Activated CD8-positive, alpha-beta T cell treated with anti-CD3 and anti-CD28 coated beads for 36 hours (primary cell): ENCODE measurements at places on chromosomes 11 and 22.
A peak's percentile ranks its signal among the peaks of the same experiment; 100 is the strongest.

DNA sequence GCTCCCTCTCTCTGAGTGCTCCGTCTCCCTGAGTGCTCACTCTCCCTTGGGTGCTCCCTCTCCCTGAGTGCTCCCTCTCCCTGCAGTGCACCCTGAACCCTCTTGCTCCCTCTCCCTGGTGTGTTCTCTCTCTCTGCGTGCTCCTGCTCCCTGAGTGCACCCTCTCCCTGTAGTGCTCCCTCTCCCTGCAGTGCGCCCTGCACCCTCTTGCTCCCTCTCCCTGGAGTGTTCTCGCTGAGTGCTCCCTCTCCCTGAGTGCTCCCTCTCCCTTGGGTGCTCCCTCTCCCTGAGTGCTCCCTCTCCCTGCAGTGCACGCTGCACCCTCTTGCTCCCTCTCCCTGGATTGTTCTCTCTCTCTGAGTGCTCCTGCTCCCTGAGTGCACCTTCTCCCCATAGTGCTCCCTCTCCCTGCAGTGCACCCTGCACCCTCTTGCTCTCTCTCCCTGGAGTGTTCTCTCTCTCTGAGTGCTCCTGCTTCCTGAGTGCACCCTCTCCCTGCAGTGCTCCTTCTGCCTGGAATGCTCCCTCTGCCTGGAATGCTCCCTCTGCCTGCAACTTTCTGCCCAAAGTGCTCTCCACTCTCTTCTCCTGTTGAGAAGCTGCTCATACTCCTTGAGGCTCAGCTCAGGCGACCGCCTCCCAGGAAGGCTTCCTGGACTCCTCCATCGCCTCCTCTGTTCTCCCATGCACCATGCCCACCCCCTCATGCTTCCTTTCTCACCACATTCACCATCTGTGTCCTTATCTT is 48.4 kb upstream of the WNT7B start:
- no peak for DNase-seq

DNA sequence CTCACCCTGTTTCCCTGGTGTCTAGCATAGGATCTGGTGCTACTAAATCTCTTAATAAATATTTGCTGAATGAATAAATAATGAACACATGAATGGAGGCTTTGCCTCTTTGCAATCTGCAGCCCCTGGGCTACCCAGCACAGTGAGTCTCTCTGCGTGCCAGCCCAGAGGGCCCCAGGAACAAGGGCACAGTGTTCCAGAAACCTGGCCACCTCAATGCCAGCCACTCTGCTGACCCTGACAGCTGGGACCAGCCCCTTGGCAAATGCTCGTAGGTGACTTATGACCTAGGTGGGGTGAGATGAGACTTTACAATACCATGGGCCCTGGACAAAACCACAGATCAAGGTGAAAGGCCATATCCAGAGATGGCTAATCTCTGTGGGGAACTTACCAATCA is 31.6 kb downstream of the UQCR10 start:
- no peak for DNase-seq

GRCh38 chr11:6362185-6362872 is 27.9 kb upstream of the SMPD1 start:
- no peak for DNase-seq

DNA sequence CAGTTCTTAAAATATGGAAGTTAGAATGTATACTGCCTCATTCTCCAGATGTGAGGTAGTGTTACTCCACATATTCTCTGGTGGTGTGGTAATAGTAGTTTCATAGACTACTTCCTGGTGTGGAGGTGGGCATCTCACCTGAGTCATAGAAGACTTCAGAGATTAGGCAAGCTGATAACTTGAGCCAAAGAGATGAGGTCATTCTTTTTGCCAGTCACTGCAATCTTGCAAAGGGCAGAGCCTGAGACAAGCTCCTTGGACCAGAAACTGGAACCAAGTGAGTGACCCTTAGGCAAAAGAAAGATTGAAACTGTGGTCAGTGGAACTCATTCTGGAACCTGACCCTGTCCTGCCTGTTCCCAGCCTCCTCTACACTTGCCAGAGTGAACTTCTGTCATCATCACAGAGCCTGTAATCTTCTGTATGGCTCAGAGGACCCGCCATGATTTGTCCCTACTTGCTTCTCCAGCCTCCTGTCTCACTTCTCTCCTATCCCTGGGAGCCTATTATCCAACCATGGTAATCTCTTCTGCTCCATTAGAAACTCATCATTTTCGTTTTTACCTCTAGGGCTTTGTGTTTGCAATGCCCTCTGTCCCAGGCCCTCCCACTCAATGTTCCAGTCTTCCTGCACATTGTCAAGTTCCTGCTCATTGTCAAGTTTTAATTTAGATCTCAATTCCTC is 10.6 kb upstream of the CCDC83 start:
- peak; percentile 8 for DNase-seq
